Stimulated activated CD8-positive, alpha-beta memory T cell treated with anti-CD3 and anti-CD28 coated beads, Interleukin-7, amount 100 ng/mL, for 24 hours (primary cell): ENCODE measurements at places on chromosomes 6 and 20.

DNA sequence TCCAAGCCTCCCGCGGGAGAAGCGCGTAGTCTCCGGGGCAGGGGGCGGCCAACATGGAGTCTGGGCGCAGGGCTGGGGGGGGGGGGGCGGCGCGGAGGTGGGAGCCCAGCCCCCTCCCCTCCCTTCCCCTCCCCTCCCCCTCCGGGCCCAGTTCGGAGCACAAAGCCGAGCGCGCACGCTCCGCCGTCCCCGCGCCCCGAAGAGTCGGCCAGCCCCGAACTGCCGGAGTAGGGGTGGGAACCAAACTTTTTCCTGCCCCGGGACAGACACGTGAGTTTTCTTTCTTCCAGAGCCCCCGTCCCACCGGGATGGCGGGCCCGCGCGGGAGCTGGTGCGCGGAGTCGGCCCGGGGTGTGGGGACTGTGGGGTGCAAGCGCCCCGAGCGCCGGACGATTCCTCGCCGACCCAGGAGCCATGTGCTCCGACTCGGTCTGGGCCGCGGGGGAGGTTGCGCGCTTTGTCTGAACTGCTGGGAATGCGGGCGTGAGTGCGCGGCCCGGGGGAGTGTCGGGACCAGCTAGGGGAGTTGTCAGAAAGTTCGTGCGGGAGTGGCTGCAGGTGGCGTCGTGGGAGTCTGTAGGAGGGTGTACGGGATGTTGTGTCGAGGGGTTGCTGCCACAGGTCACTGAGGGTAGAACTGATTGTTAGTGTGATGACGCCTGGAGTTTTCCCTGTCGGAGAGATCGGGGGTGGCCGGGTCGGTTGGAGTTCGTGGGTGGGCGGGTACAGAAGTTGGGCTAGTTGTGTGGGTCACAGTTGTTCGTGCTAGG, 1.2 kb downstream of the TGIF2 start:
- DNase-seq, result no peak

DNA sequence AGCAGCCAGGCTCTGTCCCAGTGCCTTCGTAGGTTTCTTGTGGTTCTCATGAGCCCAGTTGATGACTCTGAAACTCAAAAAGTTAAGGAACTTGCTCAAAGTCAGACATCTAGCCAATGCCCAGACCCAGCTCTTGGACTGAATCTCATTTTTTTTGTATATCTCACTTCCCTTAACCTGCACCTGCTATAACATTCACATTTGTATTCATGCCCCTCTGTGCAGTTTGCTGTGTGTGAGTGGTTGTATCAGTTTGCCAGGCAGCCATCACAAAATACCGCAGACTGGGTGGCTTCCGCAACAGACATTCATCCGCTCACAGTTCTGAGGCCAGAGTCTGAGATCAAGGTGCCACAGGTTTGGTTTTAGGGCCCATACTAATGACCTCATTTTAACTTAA, 49.9 kb downstream of the IPCEF1 start:
- DNase-seq, result no peak

DNA sequence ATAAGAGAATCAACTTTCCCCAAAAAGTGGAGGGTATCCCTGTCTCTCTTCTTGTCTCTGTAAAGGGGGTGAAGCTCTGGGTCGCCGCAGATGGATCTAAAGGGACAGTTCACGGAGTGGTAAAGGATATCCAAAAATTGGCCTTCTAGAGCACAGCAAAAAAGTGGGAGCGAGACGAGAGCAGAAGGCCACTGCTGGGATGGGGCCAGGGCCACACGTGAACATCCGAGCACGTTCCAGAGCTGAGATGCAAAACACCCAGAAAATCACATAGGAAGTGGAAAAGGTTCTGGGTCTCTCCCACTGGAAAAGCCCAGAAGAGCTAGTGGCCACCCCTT, 837 bp downstream of the TRAM2 start:
- DNase-seq, result no peak

DNA sequence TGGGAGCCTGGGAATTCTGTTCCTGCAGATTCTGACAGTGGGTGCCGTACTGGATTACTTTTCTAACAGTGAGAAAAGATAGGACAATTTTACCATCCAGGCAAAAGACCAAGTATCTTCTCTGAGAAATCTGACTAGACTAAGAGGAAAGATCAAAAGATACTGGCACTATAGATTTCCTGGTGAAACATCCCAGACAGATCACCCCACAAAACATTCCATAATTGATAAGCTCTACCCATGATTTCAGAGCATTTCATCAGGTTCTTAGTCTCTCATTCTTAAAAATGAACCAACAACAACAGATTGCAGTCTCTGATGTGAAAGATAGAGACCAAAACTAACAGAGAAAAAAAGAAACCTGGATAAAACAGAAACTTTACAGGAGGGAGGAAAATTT, 13.6 kb upstream of the UBR2 start:
- DNase-seq, result no peak

DNA sequence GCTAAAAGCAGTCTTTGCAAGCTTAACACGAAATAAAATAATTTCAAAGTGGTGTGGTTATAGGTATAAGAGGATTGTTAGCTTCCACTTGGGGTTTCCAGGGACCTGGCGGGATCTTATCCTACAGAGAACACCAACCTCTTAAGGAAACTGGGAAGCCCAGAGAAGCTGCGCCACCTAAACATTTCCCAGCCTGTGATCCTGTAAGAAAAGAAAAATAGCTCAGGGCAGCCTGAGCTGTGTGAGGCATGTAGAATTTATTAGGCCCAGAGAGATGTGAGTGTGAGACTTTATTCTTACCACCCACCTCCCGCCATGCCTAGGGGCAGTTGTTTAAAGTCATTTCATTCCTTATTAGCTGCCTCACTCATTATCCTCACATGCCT, 54.1 kb downstream of the CCN2 start:
- DNase-seq, result no peak

GRCh38 chr6:167917551-167918154, 79.8 kb upstream of the KIF25 start:
- no peak for DNase-seq

DNA sequence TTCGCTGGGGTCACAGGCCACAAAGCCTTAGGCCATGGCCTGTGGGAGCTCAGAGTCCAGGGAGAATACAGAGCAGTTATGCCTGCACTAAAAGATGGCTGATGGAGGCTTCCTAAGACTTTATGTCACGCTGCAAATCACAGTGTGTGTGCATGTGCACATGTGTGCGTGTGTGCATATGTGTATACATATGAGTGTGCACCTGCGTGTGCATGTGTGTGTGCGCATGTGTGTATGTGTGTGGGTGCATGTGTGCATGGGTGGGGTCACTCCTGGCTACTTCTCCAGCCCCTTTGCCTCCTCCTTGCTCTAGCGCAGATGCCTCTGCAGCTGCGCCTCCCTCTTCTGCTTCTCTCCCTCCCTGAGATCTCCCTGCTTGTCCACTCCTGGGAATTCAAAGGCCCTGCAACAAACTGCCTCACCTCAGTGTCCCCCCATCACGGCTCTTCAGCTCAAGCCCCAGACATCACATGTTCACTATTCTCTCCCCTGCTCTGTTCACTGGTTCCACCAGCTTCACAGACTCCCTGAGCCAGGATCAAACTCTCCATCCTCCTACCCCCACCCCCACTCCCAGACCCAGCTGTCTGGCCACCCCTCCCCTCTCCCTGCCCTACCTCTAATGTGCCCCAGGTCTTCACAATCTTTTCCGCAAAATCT, 84.4 kb upstream of the NNAT start:
- no peak for DNase-seq

- no peak for DNase-seq
These were observed 51.9 kb upstream of the EDN1 start for GRCh38 chr6:12238219-12238618.

DNA sequence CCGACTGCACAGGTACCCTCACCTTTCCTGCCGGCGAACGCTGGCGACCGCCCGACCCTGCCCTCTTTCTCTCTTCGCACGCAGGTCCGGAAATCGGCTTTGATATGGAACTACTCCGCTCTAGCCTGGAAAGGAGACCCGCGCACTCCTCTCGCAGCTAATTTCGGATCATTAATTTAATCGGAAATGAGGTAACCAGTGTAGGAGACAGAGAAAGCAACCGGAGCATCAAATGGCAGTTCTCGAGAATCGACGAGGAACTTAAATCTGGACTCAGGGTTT, 949 bp upstream of the ATXN1 start:
- DNase-seq, result no peak

DNA sequence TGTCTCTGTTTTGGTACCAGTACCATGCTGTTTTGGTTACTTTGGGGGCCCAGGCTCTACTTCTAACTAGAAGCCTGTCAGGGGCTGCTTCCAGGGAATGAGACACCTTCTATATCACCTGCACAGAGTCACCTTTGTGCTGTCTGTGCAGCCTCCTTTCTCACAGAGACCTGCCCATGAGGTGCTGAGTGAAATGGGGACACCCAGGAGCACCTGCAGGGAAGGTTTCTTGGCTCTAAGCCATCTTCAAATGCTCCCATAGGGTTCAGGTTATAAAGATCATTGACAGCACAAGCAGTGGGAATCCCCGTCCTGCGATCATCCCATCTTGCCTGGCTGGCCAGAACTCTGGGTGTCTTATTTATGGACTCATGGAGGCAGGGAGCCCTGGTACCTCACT, 19.1 kb downstream of the GABRR2 start:
- DNase-seq, result no peak

- DNase-seq, result no peak
These were observed 159.4 kb upstream of the CITED2 start for GRCh38 chr6:139533573-139534471.

GRCh38 chr6:49551078-49551865, 804 bp downstream of the C6orf141 start:
- no peak for DNase-seq

DNA sequence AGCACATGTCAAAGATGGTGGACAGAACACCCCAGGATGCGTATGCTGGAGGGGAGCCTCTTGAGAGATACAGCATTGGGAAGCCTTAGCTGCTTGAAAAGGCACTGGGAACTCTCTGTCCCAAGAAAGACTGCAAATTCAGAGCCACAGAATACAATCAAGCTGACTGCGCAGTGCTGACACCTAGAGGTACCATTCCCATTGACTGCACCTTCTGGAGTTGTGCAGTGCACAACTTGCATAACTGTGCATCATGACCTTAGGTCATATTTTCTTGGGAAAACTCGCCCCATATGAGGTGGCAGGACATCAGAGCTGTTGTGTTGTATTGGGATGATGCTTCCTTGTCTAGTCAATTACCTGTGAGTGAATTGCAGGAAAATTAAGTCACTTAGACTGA, 646.5 kb upstream of the NOX3 start:
- no peak for DNase-seq

DNA sequence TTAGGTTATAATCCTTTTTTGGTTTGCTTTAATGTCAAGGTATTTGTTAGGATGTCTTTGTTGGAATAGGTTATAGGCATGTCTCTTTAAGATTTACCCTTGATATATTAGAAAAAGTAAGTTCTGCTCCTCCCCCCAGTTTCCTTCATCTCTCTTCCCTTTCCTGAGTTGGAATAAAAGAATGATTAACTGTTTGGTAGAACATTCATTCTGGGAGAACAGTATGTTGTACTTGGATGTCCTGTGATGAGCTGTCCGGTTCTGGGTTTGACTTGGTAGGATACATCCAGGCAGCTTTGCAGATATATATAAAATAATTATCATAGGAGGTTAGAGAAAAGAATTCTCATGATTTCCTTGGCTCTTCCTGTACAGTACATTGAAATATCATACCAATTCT, 199.6 kb upstream of the RREB1 start:
- DNase-seq, result no peak

DNA sequence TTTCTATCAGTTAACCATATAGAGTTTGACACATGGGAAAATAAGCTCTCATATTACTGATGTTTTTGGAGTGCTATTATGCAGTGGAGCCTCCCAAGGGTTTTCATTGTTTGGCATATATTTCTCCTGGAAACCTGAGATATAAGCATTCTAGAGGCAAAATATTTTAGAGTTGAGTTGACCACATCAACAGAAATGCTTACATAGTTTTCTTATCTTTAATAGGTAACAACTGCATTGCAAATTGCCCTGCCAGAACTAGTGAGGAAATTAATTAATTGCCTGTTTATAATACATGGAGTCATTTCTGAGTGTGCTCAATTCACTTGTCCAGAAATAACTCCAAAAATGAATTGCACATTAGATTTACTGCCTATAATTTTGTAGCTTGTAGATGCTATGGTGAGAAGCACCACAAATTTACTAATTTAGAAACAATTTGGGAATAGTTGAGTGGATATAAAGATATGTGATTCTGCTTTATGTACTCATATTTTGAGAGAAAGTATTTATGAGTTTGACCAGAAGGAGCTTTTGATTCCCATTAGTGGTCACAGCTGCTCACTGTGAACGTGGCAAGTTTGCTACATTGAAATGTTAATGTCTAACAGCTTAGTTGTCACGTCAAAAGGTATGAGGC, 288.7 kb downstream of the CD109 start:
- no peak for DNase-seq

- DNase-seq, result no peak
These were observed 1097.8 kb downstream of the KIF16B start for GRCh38 chr20:15475483-15475882.

- DNase-seq, result no peak
These were observed 56.5 kb upstream of the NRSN1 start for GRCh38 chr6:24069526-24069925.

GRCh38 chr6:16656451-16656850, 104.8 kb downstream of the ATXN1 start:
- DNase-seq, result no peak

DNA sequence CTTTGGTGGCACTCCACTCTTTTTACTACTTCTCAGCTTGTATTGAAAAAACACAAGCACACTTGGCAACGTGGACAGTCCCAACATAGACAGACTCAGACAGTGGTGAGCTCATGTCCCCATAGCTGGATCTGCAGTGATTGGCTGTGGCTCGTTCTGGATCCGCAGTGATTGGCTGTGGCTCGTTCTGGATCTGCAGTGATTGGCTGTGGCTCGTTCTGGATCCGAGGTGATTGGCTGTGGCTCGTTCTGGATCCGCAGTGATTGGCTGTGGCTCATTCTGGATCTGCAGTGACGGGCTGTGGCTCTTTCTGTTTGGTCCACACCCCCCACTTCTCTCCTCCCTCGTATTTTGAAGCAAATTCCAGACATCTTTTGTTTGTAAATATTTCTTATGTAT, 28.0 kb downstream of the OSBPL2 start:
- no peak for DNase-seq

DNA sequence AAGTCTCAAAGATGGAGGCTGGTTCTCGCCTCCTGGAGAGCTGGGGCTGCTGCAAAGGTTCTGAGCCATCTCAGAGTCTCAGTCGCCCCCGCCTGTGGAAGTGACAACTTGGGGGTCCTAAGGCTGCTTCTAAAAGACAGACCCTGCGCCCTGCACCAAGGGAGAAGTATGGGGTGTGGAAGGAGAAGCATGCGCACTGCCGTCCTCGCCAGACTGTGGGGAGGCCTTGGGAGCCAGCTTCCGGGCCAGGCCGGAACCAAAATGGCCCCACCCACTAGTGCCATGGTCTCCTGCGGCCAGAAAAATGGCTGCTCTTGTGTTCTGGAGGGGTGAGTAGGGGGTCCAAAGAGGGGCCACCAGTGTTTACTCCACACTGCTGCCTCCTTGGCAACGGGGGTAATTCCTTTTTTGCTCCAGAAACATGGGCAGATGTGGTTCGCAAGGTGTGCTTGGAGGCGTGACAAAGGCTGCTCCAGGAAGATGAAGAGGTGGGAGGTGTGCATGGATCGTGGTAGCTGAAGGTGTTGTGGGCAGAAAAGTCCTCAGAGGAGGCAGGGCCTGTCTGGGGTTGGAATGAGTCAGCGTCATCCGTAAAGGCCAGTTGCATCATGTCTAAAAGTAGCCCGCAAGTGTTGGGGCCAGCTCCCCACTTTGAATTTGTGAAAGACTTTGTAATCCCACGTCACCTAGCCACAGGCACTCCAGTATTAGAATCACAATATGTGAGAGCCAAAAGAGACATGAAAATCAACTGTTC, 329.8 kb upstream of the SOX4 start:
- no peak for DNase-seq

GRCh38 chr6:37990762-37991525, 171.4 kb downstream of the ZFAND3 start:
- DNase-seq, result no peak

- DNase-seq, result no peak
These were observed 11.3 kb downstream of the LRP11 start for GRCh38 chr6:149852881-149853280.
